DND-41 (cell line): ENCODE measurements at places on chromosomes 5 and 9.

- DNase-seq = no peak
These were observed 164.7 kb upstream of the LHFPL2 start for GRCh38 chr5:78813286-78813685.

DNA sequence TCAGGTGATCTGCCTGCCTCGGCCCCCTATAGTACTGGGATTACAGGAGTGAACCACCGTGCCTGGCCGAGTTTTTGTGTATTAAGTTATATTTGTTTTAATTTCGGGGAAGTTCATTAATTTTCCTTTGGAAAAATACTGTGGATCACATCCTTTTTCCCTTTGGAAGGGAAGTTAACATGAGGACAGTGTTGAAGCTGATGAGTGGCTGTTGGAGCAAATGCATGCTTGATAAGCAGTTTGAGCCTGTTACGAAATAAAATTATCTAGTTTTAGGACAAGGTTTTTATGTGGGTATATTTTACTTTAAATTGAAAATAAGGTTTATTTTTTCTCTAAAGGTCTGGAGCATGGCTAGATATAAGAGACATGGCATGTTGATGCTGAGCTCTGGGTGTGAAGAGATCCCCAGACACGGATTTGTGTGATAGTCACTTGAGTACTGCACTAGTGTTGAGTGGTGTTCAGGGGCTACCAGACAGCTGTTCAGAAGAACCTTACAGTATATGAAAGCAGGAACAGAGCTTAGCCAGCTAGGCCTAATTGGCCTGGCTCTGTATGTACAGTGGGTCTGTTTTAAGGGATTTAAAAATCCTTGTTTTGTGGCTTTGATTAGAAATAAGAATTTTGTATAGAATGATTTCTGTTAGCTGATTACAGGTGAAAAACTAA is 17.4 kb downstream of the LMNB1 start:
- DNase-seq = no peak

- no peak for DNase-seq
These were observed 12.0 kb downstream of the GDF9 start for GRCh38 chr5:132854301-132854700.

GRCh38 chr5:142437563-142437962 is 112.7 kb upstream of the SPRY4 start:
- DNase-seq = no peak

DNA sequence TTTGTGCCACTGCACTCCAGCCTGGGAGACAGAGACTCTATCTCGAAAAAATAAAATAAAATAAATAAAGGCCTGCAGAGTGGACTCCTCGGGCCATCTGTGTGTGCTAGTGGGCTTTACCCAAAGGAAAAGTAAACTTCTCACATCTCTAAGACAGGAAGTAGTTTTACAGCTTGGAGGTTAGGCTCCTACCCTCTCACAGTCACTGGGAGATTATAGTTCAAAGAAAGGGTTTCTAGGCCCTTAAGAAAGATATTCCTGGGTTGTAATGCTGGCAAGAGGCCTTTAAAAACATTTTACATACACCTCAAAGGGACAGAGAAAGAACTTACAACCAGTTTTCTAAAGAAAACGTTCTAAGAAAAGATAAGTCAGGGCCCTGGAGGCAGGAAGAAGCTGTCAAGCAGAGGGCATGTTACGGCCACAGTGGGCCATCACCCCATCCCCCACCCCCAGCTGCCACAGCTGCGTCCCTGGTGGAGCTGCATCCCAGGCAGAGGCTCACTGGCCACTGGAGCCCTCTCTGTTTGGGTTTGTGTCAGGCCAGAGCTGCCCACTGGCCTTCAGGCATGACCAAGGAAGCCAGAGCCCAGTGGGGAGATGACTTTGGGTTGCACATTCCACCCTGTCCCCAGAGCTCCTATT is 78.1 kb upstream of the CDK20 start:
- DNase-seq = no peak
